ENCODE measurements at places on chromosomes 1 and 21. TPM values are rescaled to one million over a fixed set of nuclear protein-coding genes. Genes with fewer than 3 reads are reported as not detected.

GRCh38 chr1:205030896-205031295, 12.1 kb upstream of the CNTN2 start:
- H3K4me1 ChIP-seq, result no peaks in the 10 kb centered on the region
- H3K36me3 ChIP-seq, result no peaks in the 10 kb centered on the region

SPRR2E gene
- not detected for total RNA-seq

GRCh38 chr1:115501476-115501875, 140.3 kb upstream of the VANGL1 start:
- H3K27me3 ChIP-seq, result no peaks in the 10 kb centered on the region
- H3K27ac ChIP-seq, result no peak overlapping the region
- H3K4me3 ChIP-seq, result no peak overlapping the region
- peak; percentile 58 for DNase-seq

CRP gene
- not detected for total RNA-seq

DNA sequence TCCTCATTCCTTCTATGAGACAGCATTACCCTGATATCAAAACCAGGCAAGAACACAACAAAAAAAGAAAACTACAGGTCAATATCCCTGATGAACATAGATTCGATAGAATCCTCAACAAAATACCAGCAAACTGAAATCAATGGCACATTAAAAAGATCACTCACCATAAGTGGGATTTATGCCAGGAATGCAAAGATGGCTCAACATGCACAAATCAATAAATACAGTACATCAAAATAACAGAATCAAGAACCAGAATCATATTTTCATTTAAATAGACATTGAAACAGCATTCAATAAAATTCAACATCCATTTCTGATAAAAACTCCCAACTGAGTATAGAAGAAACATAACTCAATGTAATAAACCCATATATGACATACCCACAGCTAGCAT, 36.5 kb downstream of the FAF1 start:
- no peaks in the 10 kb centered on the region for H3K4me1 ChIP-seq
- H3K36me3 ChIP-seq, result peaks cover 4% of the 10 kb centered on the region
- H3K27ac ChIP-seq, result no peak overlapping the region
- H3K4me3 ChIP-seq, result no peak overlapping the region

LRRC42 gene
- 27.3 TPM for total RNA-seq

CLCNKB gene
- not detected for total RNA-seq

DNA sequence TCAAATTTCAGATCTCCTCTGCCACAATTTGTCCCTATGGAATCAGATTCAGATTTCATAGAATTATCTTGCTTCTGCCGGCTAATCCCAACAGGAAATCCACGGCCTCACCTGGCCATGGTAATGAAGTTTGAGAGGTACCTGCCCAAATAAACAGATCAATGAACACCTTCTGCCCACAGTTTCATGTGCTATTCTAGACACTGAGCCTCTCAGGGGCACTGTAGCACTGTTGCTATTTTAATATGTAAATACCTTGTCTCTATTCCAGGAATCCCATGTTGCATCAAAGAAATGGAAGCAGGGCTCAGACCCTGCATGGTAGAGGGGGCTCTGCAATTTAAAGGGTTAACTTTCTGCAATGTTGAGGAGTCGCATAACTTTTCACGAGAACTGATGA, 593.1 kb downstream of the PTBP2 start:
- H3K27ac ChIP-seq, result no peak overlapping the region
- no peaks in the 10 kb centered on the region for H3K4me1 ChIP-seq
- no peaks in the 10 kb centered on the region for H3K27me3 ChIP-seq
- H3K36me3 ChIP-seq, result no peaks in the 10 kb centered on the region

BECN2 gene
- total RNA-seq, result not detected

- no peak overlapping the region for H3K4me3 ChIP-seq
- peaks cover 32% of the 10 kb centered on the region for H3K4me1 ChIP-seq
- H3K27me3 ChIP-seq, result no peaks in the 10 kb centered on the region
Observed at GRCh38 chr1:179058487-179059483, 23.1 kb upstream of the TOR3A start.

DNA sequence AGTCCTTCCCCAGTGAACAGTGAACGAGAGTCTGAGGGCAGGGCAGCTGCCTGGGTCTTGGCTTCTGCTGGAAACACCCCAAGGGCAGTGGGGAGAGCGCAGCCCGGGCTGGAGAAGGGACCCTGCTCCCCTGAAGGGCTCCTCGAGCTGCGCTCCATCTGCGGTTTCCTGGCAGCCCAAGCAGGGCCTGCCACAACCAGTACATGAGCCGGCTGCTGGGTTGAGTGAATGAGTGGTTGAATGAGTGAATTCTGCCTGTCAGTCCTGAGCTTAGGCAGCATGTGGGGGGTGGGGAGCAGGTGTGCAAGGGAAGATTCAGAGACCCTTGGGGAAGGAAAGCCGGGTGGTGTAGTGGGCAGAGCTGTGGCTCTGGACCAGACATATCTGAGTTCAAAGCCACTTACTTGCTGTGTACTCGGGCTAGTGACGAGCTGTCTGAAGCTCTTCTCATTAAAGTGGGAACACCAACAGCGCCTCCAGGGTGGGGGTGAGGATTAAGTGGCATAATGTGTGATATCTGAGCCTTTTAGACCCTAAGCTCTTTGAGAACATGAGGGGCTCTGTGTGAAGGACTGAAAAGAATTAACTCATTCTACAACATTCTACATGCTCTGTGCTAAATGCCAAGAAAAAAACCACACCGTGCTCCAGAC, 3.7 kb downstream of the OPRD1 start:
- H3K36me3 ChIP-seq, result no peaks in the 10 kb centered on the region
- no peaks in the 10 kb centered on the region for H3K4me1 ChIP-seq
- no peak overlapping the region for H3K4me3 ChIP-seq
- no peak for DNase-seq
- H3K27me3 ChIP-seq, result peaks cover 47% of the 10 kb centered on the region

DNA sequence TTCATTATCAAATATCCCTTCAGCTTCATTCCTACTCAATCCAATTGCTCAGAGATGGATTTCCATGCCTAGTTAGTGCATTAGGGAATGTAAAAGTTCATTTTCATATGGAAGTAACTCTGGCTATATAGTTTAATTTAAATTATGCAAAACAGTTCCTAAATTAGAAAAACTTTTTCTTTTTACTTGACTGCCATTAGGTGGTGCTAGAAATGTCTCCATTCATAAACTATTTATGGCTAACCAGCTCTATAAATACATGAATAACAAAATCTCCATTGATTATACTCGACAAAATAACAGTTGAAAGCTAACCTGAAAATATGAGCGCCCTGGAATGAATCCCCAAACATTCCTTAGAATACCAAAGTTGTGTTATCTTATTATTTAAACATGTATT, 311.4 kb downstream of the USH2A start:
- peaks cover 38% of the 10 kb centered on the region for H3K27me3 ChIP-seq
- H3K27ac ChIP-seq, result no peak overlapping the region
- no peak overlapping the region for H3K4me3 ChIP-seq
- no peaks in the 10 kb centered on the region for H3K36me3 ChIP-seq
- no peaks in the 10 kb centered on the region for H3K4me1 ChIP-seq

DNA sequence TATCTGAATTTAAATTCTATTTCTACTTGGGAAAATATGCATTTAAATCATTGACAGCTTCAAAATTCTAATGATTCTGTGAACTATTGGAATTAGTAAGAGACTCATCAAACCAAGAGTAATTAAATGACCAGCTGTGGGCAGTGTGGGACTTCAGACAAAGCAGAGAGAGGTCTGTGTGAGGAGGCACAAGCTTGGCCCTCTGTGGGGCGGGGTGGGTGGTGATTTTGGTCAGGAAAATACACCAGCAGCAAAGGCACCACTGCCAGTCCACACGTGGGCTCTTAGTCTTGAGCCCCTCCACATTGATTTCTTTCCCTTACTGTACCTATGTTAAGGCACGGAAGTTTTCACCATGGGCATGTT, 39.2 kb upstream of the RAB4A start:
- no peaks in the 10 kb centered on the region for H3K36me3 ChIP-seq
- H3K27me3 ChIP-seq, result 0 out of 2 replicates have a peak, but pooled peaks cover 2% of the 10 kb centered on the region
- peaks cover 39% of the 10 kb centered on the region for H3K4me1 ChIP-seq
- no peak overlapping the region for H3K27ac ChIP-seq
- DNase-seq, result no peak

DNA sequence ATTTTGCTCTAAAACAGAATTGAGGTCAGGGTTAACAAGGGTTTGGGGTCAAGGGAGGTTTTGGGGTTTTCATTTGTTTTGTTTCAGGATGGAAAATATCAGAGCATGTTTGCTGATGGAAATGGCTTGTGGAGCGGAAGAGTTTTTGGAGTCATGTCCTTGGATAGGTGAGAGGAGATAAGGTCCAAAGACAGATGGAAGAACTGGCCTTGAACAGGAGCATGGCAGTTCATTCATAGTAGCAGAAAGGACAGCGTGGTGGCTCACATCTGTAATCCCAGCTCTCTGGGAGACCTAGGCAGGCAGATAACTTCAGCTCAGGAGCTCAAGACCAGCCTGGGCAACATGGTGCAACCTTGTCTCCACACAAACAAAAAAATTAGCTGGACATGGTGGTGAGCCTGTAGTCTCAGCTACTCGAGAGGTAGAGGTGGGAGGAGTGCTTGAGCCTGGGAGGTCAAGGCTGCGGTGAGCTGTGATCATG, 65.1 kb downstream of the MAB21L3 start:
- no peak overlapping the region for H3K27ac ChIP-seq
- H3K27me3 ChIP-seq, result 0 out of 2 replicates have a peak, but pooled peaks cover 7% of the 10 kb centered on the region
- no peaks in the 10 kb centered on the region for H3K36me3 ChIP-seq
- DNase-seq, result no peak
- no peaks in the 10 kb centered on the region for H3K4me1 ChIP-seq

DNA sequence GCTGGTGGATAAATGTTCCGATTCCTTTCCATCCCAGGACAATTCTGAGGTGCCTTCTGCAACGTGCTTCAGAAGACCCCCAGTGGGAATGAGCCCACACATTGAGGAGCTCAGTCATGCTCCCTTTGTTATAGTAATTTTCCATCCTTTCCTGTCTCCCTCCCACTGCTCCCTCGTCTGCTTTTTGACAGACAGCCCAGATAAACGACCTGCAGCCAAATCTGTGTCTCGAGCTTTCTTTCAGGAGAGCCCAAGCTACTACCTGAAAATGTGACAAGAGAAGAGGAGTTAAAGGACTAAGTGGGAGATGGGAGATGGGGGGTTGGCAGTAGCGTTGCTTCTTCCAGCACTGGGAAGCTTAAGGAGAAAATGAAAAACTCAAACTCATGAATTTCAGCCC, 65.9 kb upstream of the LRRN2 start:
- H3K36me3 ChIP-seq, result no peaks in the 10 kb centered on the region
- H3K27ac ChIP-seq, result no peak overlapping the region
- no peak for DNase-seq
- H3K27me3 ChIP-seq, result no peaks in the 10 kb centered on the region

All from PC-3 (cell line).